ENCODE measurements at places on chromosomes 3 and 15.

DNA sequence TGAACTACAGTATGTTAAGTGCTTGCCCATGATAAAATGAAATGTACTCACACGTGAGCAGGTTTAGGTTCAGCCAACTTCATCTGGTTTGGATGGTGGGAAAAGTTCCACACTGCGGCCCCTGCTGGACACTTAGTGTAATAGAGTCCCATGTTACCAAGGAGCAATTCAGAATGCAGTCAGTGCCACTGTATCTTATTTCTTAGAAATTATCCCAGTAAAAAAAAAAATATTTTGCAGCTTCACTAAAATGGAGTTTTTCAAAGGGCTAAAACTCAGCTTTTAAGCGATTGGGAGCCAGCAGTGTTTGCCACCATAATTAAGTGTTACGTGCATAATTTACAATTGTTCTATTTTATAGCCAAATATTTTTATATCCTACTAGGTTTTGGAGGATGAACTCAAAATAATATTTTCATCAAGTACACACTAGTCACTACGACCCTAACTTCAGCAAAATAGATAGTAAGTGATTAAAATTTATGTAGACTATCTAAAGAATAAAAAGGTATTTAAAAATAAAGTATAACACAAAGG, 371.7 kb upstream of the GBE1 start:
- no peak overlapping the region for H3K27ac ChIP-seq
- peak; percentile 59 for DNase-seq
- no peaks in the 10 kb centered on the region for H3K27me3 ChIP-seq
- H3K36me3 ChIP-seq, result no peaks in the 10 kb centered on the region
- H3K4me1 ChIP-seq, result no peaks in the 10 kb centered on the region

- no peaks in the 10 kb centered on the region for H3K27me3 ChIP-seq
- no peak for DNase-seq
- no peaks in the 10 kb centered on the region for H3K4me1 ChIP-seq
- H3K4me3 ChIP-seq, result no peak overlapping the region
These were observed 68.9 kb downstream of the FOXP1 start for GRCh38 chr3:71514621-71515020.

GRCh38 chr15:40549894-40550293, 14.9 kb downstream of the CCDC32 start:
- H3K27me3 ChIP-seq, result no peaks in the 10 kb centered on the region
- peak; percentile 31 for DNase-seq
- H3K4me1 ChIP-seq, result peaks cover 73% of the 10 kb centered on the region
- H3K27ac ChIP-seq, result peak overlapping the region; percentile 91
- peaks cover 10% of the 10 kb centered on the region for H3K36me3 ChIP-seq
- peak overlapping the region; percentile 6 for H3K4me3 ChIP-seq

DNA sequence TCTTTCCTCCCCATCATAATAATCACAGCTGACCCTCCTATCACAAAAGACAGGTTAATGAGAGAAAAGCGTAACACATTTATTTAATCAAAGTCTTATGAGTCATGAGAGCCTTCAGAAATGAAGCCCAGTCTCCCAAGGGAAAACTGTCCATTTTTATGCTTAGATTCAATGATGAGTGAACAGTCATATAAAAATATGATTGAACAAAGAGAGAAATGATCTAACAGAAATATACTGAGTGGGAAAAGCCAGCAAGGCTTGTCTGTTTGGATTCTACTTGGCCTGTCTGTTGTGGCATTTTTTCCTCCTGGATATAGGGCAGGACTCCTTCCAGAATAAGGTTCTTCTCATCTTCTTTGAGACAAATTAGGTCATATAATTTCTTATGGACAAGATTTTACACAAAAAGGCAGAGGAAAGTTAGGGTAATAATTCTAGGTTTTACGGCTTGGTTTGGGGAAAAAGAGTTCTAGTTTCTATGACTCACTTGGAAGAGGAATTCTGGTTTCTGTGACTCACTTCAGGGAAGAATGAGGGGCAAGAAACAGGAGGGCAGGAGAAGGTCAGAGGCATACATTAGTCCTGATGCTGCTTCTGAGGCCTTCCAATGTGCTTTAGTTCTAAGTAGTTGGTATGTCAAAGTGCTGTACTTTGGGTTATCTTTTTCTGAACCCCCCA, 534.2 kb downstream of the ZIC1 start:
- no peak for DNase-seq
- no peak overlapping the region for H3K4me3 ChIP-seq
- H3K36me3 ChIP-seq, result no peaks in the 10 kb centered on the region
- H3K27me3 ChIP-seq, result no peaks in the 10 kb centered on the region
- no peaks in the 10 kb centered on the region for H3K4me1 ChIP-seq

GRCh38 chr15:83320404-83320803, 35.9 kb upstream of the BNC1 start:
- H3K36me3 ChIP-seq, result no peaks in the 10 kb centered on the region
- H3K4me1 ChIP-seq, result no peaks in the 10 kb centered on the region
- H3K27ac ChIP-seq, result no peak overlapping the region
- H3K27me3 ChIP-seq, result no peaks in the 10 kb centered on the region
- H3K4me3 ChIP-seq, result no peak overlapping the region

DNA sequence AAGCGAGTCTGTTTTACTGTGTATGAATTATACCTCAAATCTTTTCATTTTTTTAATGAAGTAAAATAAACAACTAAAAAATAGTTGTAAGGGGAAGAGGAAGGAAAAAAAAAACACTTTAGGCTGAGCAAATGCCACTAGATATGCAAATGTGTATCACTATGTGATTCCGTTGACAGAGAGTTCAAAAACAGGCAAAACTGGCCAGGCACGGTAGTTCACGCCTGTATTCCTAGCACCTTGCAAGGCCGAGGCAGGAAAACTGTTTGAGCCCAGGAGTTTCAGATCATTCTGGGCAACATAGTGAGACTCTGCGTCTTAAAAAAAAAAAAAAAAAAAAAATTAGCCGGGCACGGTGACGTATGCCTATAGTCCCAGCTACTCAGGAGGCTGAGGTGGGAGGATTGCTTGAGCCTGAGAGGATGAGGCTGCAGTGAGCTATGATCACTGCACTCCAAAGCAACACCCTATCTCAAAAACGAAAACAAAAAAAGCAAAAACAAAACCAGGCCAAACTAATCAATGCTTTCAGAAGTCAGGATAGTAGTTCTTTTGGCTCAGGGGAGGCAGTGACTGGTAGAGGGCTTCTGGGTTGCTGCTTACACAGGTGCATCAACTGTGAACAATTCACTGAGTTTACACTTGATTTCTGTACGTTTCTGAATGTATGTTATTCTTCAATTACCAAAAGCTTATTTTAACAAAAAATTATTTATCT, 7.4 kb downstream of the PRC1 start:
- H3K4me3 ChIP-seq, result no peak overlapping the region
- peak; percentile 18 for DNase-seq
- H3K4me1 ChIP-seq, result peaks cover 35% of the 10 kb centered on the region
- no peaks in the 10 kb centered on the region for H3K27me3 ChIP-seq

- no peak overlapping the region for H3K4me3 ChIP-seq
- H3K27ac ChIP-seq, result no peak overlapping the region
These were observed 21.6 kb upstream of the PLXNA1 start for GRCh38 chr3:126961191-126961790.

- DNase-seq, result no peak
- no peak overlapping the region for H3K4me3 ChIP-seq
- H3K4me1 ChIP-seq, result peaks cover 6% of the 10 kb centered on the region
- no peaks in the 10 kb centered on the region for H3K27me3 ChIP-seq
- H3K27ac ChIP-seq, result no peak overlapping the region
- H3K36me3 ChIP-seq, result no peaks in the 10 kb centered on the region
These were observed 62.5 kb upstream of the GSK3B start for GRCh38 chr3:120156699-120157098.

- H3K4me3 ChIP-seq, result no peak overlapping the region
- no peaks in the 10 kb centered on the region for H3K4me1 ChIP-seq
- DNase-seq, result no peak
- no peaks in the 10 kb centered on the region for H3K27me3 ChIP-seq
- no peaks in the 10 kb centered on the region for H3K36me3 ChIP-seq
- H3K27ac ChIP-seq, result no peak overlapping the region
These were observed 8.0 kb downstream of the ESYT3 start for GRCh38 chr3:138442433-138442832.

DNA sequence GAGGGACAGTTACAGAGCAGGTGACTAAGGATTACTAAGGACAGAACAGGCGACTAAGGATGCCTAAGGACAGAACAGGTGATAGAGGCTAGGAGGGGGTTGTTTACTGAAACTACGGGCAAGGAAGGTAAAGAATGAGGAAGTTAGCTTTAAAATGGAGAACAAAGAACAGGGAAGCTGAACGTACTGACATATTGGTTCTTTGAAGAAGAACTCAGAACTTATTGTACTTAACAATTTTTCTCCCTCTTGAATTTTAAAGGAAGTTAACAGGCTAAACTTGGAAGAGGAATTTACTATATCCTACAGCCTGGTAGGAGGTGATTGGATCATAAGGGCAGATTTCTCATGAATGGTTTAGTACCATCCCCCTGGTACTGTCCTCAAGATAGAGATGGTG, 290.2 kb downstream of the SHQ1 start:
- no peaks in the 10 kb centered on the region for H3K36me3 ChIP-seq
- no peak overlapping the region for H3K27ac ChIP-seq
- no peaks in the 10 kb centered on the region for H3K4me1 ChIP-seq
- no peak overlapping the region for H3K4me3 ChIP-seq
- DNase-seq, result no peak

DNA sequence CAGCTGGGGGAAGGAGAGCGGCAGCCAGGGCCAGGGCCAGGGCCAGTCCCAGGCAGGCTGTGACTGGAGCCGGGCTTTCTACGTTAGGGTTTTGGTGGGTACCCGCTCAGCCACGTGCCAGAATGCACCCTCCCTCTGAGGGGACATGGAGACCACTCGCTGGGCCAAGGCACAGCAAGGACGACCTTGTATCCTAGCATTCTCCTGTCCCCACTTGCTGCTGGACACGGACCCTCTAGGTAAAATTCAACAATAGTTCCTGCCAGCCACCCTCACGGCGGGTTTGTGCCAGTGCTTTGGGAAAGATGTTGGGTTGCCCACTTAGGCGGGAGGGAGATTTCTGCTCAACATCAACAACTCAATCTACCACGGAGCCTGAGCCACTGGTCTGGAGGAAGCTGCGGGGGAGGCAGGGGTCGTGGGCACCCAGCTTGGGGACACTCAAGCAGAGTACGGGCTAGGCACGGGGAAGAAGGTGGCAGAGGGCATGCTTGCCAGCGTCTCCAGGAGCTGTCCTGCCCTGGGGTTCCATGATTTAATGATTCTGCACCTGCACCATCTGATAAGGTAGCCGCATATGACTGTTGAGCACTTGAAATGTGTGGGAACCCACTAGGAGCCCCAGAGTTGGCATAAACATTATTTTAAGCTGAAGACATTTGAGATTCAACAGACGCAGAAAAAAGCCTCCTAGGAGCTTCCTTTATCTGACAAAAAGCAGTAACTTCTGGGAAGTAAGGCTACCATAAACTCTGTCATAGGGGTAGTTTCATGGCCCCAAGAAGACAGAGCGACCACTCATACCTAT, 22.5 kb upstream of the C15orf39 start:
- peak overlapping the region; percentile 23 for H3K27ac ChIP-seq
- no peaks in the 10 kb centered on the region for H3K27me3 ChIP-seq

DNA sequence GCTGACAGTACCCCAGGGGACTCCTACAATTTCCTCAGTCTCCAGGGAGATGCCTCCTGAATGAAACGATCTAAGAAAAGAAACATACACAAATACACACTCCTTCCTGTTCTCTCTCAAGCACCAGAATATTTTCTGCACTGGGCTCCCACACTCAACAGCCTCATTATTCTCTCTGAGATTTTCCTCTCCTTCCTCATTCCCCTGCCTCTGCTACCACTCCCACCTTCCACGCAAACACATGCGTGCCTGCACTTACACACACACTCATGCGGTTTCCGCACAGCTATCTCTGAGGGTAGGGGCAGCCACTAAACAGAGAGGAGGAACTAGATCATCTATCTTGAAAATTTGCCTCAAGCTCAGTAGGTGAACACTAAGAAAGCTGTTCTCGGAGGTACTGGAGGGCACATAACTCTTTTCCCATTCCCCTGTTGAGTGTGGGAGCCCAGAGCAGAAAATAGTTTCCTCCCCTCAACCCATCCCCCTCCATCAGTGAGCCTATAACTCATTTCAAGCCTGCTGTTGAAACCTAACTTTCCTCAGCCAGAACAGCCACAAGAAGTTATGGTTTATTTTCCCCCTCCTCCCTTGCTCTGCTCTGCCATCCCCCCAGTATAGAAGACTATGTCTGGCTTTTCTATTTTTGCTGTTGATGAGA, 30.5 kb upstream of the TIPARP start:
- no peak for DNase-seq
- no peak overlapping the region for H3K4me3 ChIP-seq
- no peak overlapping the region for H3K27ac ChIP-seq
- H3K36me3 ChIP-seq, result no peaks in the 10 kb centered on the region
- no peaks in the 10 kb centered on the region for H3K27me3 ChIP-seq

DNA sequence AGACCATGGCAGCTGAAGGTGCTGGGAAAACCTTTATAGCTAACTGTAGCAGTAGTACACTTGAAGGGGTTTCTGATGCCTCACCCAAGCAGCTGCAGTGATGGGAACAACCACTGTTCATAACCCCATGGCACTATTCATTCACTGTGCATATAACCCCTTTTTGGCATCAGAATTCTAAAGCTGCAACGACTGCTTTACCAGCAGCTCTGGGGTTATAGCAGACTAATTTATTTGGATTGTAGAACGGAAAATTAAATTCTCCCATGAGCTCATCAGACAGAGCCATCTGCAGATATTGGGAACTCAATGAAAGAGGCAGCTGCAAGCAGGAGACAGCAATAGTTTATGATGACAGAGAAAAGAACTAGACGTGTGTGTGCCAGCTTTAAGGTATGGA, 28.6 kb downstream of the TFDP2 start:
- no peaks in the 10 kb centered on the region for H3K36me3 ChIP-seq
- no peaks in the 10 kb centered on the region for H3K27me3 ChIP-seq
- H3K4me3 ChIP-seq, result no peak overlapping the region

DNA sequence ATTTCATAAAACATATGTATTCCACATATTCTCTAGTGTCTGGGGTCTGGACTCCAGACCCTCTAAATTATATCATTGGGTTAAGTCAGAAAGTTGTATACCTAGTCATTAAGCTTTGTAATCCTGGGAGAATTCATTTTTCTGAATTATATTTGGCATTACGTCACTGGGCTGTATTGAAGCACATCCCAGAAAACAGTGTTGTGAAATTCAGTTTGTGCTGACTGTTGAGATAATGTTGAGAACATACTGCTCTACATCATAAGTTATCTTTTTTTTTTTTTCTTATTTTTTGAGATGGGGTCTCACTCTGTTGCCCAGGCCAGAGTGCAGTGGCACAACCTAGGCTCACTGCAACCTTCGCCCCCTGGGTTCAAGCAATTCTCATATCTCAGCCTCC, 153.1 kb upstream of the STT3B start:
- H3K27me3 ChIP-seq, result no peaks in the 10 kb centered on the region
- H3K27ac ChIP-seq, result no peak overlapping the region
- H3K36me3 ChIP-seq, result no peaks in the 10 kb centered on the region
- H3K4me3 ChIP-seq, result no peak overlapping the region

DNA sequence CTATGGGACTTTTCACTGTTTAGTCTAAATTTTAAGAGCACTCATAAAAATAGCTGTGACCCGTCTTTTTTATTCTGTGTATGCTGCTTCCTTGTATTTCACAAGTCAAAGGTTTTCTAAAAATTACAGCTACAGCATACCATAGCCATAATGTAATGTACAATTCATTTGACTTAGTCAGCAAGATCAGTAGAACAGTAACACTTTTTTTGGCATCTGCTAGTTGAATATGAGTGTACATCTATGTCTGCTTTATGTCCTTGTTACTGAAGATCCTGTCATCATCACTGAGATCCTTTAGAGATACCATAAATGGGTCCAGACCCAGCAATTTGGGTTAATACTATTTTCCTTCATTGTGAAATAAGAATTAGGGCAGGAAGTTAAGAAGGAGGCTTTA, 42.2 kb downstream of the CMSS1 start:
- DNase-seq, result no peak
- H3K36me3 ChIP-seq, result no peaks in the 10 kb centered on the region
- no peaks in the 10 kb centered on the region for H3K27me3 ChIP-seq

Data from MM.1S (cell line).